ENCODE measurements at places on chromosomes 12 and 14. TPM values are rescaled to one million over a fixed set of nuclear protein-coding genes. Genes with fewer than 3 reads are reported as not detected.

Gene SIX6
- total RNA-seq, result not detected

Gene CARMIL3
- 0.15 TPM for total RNA-seq

Gene NANOG
- total RNA-seq, result not detected

Gene PIP4K2C
- 36.0 TPM for total RNA-seq

Gene ENDOU
- not detected for total RNA-seq

Gene MLF2
- total RNA-seq, result 80.3 TPM

Gene ATG2B
- total RNA-seq, result 37.8 TPM

Gene TAS2R13
- total RNA-seq, result 0.86 TPM

Gene KRT5
- total RNA-seq, result not detected

Gene C12orf50
- total RNA-seq, result 0.09 TPM

DNA sequence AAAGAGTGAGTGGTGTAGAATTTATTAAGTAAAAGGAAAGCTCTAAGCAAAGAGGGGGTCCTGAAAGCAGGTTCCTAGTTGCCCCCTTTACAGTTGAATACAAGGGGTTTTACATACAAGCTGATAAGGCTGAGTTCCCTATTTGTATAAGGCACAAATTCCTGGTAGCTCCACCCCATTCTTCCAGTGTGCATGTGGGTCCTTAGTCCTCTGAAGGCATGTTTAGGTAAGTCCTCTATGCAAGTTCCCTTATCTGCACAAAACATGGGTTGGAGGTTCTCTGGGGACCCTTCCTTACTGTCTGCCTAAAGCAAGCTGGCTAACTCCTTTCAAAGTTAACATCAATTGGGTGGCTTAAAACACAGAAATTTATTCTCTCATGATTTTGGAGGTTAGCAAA, 2.9 kb upstream of the FAR2 start:
- no peak for DNase-seq

DNA sequence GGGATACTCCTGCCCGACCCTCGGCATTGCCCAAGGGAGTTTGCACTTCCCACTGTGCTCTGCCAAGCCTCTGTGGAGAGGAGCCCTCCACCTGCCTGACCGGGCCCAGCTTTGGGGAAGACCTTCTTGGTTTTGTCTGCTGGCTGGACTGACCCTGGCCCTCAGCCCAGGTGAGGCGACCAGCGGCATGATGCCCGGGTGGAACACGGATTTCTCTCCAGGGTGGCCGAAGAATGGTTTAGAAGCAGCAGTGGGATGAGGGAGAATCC, 15.6 kb downstream of the ZBTB42 start:
- no peak for DNase-seq

DNA sequence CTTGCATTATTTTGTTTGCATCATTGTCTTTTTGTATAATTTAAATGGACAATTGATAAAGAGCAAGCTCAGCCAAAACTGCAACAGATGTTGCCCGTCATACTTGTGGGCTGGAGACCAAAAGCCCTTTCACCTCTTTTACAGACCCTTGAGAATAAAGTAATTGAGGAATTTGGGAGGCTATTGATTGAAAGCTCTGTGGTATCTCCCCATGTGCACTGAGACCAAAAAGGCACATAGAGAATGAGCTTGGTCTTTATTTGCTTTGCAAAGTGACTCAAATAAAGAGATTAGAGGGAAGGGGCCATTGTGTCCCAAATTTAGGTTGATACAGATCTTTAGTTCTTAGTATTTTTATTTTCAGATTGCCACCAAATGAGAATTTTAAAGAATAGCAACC, 617.6 kb downstream of the TRHDE start:
- no peak for DNase-seq

- DNase-seq, result no peak
Observed at GRCh38 chr14:91021115-91021514, 39.3 kb downstream of the RPS6KA5 start.

- DNase-seq, result no peak
Observed at GRCh38 chr14:63543826-63544406, 739 bp upstream of the PPP2R5E start.

DNA sequence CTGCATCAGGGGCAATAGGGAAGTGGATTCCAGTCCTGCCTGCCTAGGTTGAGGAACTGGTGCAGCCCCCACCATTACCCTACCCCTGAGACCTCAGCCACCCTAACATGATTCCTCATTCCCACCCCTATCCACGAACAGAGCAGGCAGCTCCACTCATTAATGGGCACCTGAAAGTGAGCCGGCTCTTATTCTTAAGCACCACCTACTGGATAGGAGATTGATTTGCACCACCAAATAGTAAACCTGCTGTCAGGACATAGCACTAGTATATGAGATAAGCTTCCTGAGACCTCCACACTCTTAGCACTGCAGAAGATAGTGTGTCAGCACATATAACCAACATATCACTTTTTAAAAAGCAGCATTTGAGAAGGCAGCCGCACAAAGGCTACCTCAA, 573.2 kb downstream of the SOX5 start:
- no peak for DNase-seq

DNA sequence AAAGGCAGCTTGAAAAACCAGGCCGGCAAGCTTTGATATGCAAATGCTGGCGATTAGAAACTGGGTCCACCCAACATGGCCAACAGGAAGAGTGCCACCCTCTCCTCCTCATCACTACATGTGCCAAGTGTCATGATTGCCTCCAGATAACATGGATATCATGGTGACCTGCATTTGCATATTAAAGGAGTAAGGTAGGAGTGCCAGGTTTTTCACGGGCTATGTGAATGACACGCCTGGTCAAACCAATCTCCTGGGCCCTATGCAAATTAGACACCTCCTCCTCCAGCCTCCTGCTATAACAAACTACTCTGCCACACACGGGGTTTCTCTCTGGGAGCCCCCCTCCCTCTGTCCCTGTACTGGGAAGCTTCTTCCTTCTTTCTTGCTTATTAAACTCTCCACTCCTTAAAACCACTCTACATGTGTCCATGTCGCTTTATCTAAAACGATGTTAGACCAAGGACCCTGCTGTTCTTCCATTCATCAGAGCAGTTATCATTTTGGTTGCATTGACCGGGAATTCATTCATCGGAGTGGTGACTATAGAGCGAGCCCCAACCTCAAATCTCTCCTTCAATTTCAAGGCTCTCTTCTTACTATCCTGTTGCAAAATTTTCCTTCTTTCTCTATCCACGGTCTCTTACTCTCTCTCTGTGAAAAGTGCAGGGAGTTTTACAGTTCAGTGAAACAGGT, 27.5 kb downstream of the APOBEC1 start:
- DNase-seq, result no peak

- peak; percentile 57 for DNase-seq
Observed at GRCh38 chr12:68180792-68181744, 21.5 kb upstream of the IFNG start.

DNA sequence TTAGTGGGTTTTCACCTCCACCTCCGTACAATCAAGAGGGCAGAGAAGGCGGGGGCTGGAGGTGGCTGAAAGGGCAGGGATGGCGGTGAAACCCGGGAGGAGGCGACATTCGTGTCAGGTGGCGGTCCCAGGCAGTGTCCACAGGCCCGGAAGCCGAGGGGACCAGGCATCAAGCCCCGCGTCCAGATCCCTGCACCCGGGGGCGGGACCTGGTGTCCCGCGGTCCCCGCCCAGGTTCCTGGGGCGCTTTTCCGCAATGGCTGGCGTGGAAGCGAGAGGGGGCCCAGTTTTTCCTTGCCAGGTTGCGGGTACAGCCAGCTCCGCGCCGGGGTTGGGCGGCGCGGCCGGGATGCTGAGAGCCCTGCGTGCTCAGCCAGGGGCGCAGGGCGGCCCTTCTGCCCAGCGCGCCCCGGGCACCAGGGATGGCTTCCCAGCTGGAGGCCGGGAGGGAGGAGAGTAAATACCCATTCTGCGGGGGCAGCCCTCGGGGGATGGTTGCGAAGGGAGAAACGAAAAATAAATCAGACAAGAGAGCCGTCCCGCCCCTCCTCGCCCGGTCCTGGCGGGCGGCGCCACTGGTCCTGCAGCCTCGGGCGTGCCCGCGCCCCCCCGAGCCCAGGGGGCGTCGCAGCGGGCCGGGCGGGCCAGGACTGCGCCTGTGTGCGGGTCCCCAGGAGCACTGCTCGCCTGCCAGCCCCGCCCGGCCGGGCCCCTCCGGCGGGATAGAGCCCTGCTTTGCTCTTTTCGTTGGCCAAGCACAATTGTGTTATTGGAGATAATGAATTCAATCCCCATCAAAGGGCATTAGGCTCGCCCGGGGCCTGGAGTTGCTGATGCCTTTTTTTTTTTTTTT, 11.5 kb downstream of the FOXA1 start:
- no peak for DNase-seq

DNA sequence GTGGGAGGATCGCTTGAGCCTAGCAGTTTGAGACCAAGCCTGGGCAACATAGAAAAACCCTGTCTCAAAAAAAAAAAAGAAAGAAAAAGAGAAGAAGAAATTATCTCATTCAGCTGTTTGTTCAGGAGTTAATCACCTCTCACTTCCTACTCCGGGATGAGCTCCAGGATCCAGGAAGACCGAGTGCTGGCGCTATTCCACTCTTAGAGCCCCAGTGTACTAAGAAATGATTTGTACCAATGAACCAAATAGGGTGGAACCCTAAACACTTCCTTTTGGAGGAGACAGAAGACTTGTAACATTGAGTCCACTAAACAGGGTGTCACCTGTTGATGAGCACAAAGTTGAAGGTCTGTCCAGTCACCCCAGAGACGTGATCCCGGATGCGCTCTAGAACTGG, 3.6 kb downstream of the ALKBH2 start:
- DNase-seq, result no peak

GRCh38 chr14:52267501-52268278, at the start of gene PTGDR:
PTGDR (plus strand) TSS chr14:52267698; CDS start chr14:52267815, 117 bp downstream.
- DNase-seq, result peak; percentile 43

GRCh38 chr12:54017878-54018467, 9.2 kb downstream of the HOXC8 start:
- DNase-seq, result peak; percentile 68

DNA sequence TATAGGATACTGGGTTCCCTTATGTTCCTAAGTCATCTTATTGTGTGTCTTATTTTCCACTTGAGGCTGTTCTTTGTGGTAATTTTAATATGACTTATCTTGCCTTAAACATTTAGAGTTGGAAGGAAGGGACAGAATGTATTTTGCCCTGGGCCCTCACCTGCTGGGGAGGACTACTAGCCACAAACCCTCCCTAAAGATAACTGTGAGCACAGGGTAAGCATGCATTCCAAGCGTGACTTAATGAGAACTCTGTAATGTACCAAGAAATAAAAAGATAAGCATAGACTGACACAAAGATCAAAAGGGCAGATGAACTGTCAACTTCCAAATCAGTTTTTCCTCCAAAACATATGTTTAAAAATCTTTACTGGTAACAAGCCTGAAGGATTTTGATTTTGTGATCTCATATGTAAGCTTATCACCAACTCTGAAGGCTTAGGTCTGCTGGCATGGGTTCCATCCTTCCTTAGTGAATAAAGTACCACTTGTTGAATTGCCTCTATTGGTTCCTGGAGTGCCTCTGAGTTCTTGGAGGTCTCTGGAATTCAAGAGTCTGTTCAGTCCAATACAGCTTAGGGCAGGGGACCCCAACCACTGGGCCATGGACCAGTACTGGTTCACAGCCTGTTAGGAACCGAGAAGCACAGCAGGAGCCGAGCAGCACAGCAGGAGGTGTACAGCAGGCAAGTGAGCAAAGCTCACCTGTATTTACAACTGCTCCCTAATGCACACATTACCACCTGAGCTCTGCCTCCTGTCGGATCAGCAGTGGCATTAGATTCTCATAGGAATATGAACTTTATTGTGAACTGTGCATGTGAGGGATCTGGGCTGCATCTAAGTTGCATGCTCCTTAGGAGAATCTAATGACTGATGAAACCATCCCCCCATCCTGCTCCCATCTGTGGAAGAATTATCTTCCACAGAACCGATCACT, 29.8 kb upstream of the NFYB start:
- DNase-seq, result no peak

DNA sequence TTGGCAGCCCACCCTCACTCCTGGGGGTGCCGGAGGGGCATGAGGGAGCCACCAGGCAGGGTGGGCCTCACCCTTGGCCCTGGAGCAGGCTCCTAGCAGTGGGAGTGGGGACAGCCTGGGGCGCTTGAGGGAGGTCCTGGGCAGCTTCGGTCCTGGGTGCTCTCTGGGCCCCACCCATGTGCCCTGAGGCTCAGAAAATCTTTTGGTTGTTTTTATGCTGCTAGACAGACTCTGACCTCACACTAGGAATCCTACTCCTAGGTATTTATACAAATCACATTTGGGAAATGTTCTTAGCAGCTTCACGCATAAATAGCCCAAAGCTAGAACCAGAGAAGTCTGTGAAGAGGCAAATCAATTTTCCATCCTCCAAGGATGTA, 10.9 kb upstream of the ULK1 start:
- no peak for DNase-seq

- no peak for DNase-seq
Observed at GRCh38 chr14:37150414-37150813, 22.0 kb downstream of the SLC25A21 start.

- DNase-seq, result no peak
Observed at GRCh38 chr12:56722832-56723231, 2.3 kb downstream of the NACA start.

DNA sequence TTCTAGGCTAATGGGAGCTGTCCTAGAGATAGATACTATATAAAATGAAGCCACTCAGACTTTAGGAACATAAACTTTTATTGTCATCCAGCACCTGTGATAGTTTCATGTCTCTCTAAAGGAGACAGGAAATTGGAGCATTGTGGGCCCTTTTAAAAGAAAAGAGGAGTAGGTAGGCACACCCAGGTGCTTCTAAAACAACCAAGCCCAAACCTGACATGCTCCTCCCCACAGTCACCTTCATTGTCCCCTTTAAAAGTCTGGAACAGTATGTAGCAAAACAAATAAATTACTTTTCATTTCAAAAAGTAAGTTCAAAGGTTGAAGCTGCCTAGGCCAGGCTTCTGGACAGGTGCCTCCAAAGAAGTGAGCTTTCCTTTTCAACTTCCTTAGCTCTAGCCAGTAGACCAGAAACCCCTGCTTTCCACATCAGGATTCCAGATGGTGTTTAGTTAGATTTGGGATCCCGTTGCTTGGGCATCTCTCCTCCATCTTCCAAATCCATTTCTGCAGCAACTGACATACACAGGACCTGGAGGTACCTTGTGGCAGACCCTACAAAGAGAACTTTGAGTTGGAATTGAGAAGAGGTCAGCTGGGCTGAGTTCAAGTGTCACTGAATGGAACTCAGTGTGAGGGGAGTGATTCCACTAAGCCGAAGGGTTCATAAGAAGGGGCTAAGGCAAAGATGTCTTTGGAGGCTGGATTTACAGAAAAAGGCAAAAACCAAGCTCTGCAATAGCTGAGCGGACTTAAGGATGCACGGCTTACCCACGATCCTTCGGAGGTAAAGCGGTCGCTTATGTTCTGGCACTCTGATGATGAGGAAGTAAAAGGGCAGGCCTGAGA, 6.9 kb downstream of the OXA1L start:
- DNase-seq, result no peak

GRCh38 chr12:1716911-1717310, 26.0 kb downstream of the ADIPOR2 start:
- DNase-seq, result no peak

- DNase-seq, result no peak
Observed at GRCh38 chr14:99879401-99880295, 86.4 kb downstream of the EML1 start.

- DNase-seq, result no peak
Observed at GRCh38 chr12:123096182-123096581, 54.7 kb downstream of the PITPNM2 start.

GRCh38 chr12:72676556-72676955, 404.4 kb downstream of the TRHDE start:
- DNase-seq, result no peak

Data from CD4-positive, alpha-beta memory T cell (primary cell).